ENCODE measurements at places on chromosomes 2 and 18.

- DNase-seq = no peak
Measured at GRCh38 chr18:79382681-79383387, 12.9 kb upstream of the NFATC1 start.

- no peak for DNase-seq
Measured at GRCh38 chr2:37366773-37367172, 22.3 kb downstream of the QPCT start.

- no peak for DNase-seq
Measured at GRCh38 chr2:9847140-9847539, 3.9 kb downstream of the TAF1B start.

DNA sequence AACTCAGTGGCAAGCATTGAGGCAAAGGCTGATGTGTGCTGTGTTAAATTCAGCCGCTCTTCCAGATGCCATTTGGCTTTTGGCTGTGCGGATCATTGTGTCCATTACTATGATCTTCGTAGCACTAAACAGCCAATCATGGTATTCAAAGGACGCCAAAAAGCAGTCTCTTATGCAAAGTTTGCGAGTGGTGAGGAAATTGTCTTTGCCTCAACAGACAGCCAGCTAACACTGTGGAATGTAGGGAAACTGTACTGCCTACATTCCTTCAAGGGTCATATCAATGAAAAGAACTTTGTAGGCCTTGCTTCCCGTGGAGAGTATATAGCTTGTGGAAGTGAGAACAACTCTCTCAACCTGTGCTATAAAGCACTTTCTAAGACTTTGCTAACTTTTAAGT, 195.5 kb upstream of the RAB12 start:
- DNase-seq = no peak

GRCh38 chr2:38835015-38835601, 40.6 kb downstream of the DHX57 start:
- no peak for DNase-seq

DNA sequence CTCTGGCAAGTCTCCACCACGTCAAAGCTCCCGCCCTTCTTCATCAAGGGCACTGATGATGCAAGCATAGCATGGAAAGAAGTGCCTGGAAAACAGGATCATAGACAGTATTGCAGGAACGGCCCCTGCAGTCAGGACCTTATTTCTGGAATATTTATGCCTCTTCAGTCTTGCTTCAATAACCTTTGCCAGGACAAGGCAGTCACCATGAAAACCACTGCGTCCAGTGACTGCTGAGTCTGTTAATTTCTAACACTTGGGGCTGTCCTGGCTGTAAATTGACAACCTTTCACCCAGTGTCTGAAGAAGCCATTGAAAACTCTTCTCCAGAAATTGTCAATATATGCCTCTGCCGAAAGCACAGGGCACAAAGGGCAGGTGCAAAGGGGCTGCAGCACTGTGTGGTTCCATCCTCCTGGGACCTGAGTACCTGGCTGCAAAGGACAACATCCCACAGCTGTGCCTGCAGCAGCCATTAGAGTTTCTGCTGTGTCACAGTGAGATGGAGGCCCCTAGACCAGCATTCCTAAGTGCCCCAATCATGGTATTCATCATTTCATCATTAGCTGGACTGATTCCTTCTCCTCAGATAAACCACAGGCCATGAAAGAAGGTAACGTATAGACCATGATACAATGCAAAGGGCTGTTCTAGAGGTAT, 819.6 kb downstream of the RNF144A start:
- DNase-seq = no peak

GRCh38 chr2:116874021-116874420, 940.5 kb upstream of the DDX18 start:
- DNase-seq = no peak

GRCh38 chr2:109256921-109257320, 127.9 kb downstream of the SH3RF3 start:
- no peak for DNase-seq

- DNase-seq = no peak
Measured at GRCh38 chr2:45237128-45237527, 227.9 kb upstream of the SIX2 start.

GRCh38 chr18:51953521-51953920, 386.5 kb upstream of the DCC start:
- DNase-seq = no peak

DNA sequence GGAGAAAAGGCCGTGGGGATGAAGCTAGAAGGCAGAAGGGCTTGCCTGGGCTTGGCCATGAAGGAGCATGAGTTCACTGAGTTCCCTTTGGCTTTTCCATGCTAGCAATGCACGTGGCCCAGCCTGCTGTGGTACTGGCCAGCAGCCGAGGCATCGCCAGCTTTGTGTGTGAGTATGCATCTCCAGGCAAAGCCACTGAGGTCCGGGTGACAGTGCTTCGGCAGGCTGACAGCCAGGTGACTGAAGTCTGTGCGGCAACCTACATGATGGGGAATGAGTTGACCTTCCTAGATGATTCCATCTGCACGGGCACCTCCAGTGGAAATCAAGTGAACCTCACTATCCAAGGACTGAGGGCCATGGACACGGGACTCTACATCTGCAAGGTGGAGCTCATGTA, 2.9 kb downstream of the CTLA4 start:
- no peak for DNase-seq

DNA sequence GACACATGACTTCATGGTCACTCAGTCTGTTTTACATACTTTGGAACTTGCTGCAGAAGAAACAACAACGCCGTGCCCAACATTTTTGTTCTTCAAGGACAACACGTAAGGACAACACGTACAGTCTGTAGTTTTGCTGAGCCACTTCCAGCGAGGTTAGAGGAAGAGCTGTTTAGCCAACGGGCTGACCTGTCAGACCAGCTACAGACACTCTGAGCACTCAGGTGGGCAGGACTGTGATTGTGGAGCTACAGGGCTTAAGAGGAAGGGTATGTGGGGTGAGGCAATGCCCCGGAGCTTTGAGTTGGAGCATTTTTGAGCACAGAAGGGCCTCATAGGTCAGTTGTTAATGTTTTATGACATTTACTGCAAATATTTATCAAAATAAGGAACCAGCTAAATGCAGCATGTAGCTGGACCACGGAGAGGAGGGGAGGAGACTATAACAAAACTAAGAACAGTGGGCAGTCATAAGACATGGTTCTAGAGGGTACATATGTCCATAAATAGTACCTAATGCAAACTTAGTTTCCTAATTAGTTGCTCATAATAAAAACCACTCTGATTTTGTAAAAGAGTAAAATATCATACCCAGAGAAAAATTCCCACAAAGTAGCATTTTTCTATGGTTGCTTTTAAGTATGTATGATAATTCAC, 26.3 kb upstream of the NPC1 start:
- DNase-seq = no peak

DNA sequence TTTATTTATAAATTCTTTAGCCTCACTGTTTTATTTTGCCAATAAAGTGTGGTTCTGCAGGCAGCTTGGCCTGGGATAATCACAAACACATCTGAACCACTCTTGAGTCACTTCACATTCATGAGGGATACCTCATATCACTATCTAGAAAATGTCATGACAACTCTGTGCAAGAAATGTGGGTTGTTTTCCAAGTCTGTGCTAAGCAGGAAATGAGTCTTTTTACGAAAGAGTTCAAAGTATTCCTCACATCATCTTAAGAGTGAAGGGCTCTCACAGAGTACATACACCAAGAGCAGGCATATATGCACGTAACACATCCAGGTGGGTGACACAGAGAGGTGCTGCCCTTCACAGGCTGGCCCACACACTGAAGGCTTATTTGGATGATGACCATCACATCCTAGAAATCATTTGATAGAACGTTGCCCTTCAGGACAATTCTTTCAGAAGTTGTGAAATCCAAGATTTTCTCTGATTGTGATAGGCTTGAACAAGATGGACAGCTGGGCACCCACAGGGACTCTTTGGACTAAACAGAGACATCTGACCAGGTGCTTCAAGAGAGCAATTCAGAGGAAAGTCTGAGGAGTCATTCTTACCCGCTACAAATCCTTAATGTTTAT, 811.1 kb upstream of the LRATD1 start:
- no peak for DNase-seq

- DNase-seq = no peak
Measured at GRCh38 chr2:113172721-113173541, 840 bp upstream of the PSD4 start.

GRCh38 chr18:66461344-66461743, 142.5 kb downstream of the CDH19 start:
- no peak for DNase-seq

DNA sequence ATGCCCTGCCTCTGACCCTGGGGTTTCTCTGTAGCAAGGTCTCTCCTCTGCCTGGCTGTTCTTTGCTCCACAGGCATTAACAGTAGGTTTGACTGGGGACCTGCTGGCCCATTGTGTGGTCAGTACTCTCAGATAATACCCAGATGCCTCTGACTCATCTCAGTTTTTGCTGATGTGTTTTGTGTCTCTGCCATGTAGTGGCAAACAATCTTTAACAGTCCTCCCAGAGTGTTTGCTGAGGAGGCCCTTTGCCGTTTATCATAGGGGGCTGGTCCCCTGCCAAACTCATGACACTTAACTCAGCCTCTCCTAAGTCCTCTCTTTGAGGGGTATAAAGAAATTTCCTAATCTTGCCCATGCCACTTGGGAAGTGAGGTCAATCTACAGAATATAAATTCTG, 793.7 kb upstream of the FANCL start:
- no peak for DNase-seq

DNA sequence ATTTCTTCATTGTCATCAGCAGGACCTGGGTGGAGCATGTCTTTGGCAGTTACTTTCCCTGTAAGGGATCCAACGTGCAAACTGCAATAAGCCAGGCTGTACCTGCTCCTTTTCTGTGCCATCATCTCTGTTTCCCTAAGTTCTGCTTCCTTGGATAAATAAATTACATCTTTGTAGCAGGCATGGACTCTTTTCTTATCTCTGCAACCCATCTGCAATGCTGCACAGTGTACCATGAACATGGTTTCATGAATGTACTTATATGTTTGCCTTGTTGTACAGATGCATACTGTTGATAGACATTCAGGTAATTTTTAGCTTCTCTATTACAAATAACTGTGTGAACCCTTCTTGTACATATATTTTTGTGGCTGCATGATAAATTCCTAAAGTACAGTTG, 616.7 kb upstream of the PIK3C3 start:
- no peak for DNase-seq

- DNase-seq = no peak
Measured at GRCh38 chr2:129713337-129713736, 266.1 kb upstream of the RAB6C start.

DNA sequence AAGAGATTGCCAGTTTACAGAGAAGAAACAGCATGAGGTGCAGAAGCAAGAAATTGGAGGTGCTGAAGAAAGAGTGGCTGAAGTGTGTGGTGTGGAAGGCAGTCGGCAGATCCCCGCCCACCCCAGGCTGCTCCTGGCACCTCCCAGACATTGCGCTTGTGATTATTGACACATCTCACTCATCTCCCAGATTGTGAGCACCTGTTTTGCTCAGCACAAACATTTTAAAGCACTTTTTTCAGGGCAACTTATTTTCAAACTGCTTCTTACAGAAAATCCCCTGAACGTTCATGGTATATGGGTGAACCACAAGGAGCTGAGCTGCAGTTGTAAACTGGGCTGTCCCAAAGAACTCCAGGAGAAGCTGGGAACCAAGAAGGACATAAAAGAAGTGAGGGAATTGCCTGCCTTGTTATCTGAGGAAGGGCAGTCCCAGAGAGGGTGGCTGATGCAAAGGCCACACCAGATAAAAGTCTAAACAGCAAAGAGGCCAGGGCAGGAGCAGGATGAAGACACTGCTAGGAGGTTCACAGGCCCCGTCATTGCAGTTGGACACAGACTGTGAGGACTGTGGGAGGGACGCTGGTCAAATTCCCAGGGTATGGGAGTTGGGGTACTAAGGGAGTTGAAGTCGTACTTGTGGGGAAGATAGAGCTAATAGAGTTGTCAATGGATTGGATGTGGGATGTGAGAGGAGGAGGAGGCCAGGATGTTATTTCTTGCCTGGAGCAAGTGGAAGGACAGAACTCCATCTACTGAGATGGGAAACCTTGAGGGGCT, 65.1 kb downstream of the INPP4A start:
- DNase-seq = no peak

- no peak for DNase-seq
Measured at GRCh38 chr18:74652392-74652988, 54.8 kb downstream of the ZNF407 start.

DNA sequence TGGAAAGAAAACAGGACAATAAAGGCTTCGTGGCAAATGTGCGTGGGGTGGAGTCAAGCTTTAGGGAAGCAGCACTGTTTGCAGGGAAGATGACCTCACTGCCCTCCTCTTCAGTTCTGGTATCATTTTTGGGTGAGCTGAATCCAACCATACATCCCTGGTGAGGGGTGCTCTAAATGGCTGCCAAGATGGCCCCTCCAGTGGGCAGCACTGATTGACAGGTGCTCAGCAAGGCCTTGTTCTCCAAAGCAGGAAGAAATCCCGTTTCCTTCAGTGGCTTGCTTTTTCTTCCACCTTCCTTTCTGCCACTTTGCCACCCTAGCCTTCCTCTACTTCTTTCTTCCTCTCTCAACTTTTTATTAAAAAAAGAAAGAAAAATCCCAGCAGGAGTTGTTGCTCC, 132.8 kb upstream of the SP5 start:
- no peak for DNase-seq

GRCh38 chr18:49721981-49722380, 91.4 kb downstream of the ACAA2 start:
- DNase-seq = no peak

GRCh38 chr2:99860720-99861375, 281.5 kb downstream of the AFF3 start:
- no peak for DNase-seq

- no peak for DNase-seq
Measured at GRCh38 chr2:164920430-164920829, 34.9 kb downstream of the SLC38A11 start.

DNA sequence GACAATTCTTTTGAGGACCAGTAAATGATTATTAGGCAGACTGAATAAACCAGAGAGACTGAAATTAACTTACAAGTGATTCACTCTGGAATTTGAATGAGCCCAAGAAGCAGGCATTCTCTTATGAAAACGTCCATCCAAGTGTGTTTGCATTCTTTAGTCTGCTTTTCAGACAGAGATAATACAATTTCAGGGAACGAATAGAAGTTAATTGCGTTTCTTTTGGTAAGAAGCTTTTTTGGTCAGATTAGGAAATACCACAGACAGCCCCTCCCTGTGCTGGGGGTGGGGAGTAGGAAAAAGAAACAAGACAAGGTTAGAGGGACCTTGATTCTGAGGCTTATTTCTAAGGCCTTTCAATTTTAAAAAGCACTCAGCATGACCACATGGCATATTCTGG, 874.4 kb downstream of the SUCLG1 start:
- DNase-seq = no peak

DNA sequence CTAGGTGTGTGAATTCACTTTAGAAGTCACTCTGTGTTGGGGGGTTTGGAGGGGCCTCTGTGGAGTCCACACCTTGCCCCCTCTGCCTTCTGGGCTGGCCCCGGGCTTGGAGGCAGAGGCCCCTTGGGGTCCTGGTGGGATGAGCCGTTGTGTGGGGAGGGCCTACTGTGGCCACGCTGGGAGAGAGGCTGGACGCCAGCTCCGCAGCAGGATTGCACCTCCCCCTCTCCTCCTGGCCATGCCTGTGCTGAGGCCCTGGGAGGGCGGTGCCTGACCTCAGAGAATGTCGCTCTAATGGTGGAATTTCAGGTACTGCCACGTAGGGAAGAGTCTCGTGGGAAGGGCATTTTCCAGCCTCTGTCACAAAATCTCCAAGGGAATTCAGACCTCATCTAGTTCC, 237.0 kb downstream of the ATAD2B start:
- DNase-seq = no peak

Measured in stimulated activated CD4-positive, alpha-beta T cell treated with anti-CD3 and anti-CD28 coated beads, Interleukin-1b, Interleukin-23, amount 100 ng/mL, for 1 hour (primary cell).